ENCODE measurements at places on chromosomes 5 and 9. TPM values are rescaled to one million over a fixed set of nuclear protein-coding genes. Genes with fewer than 3 reads are reported as not detected.
A peak's percentile ranks its signal among the peaks of the same experiment; 100 is the strongest.

SLC24A2 gene
- 0.77 TPM for total RNA-seq

LRRC19 gene
- not detected for total RNA-seq

DNA sequence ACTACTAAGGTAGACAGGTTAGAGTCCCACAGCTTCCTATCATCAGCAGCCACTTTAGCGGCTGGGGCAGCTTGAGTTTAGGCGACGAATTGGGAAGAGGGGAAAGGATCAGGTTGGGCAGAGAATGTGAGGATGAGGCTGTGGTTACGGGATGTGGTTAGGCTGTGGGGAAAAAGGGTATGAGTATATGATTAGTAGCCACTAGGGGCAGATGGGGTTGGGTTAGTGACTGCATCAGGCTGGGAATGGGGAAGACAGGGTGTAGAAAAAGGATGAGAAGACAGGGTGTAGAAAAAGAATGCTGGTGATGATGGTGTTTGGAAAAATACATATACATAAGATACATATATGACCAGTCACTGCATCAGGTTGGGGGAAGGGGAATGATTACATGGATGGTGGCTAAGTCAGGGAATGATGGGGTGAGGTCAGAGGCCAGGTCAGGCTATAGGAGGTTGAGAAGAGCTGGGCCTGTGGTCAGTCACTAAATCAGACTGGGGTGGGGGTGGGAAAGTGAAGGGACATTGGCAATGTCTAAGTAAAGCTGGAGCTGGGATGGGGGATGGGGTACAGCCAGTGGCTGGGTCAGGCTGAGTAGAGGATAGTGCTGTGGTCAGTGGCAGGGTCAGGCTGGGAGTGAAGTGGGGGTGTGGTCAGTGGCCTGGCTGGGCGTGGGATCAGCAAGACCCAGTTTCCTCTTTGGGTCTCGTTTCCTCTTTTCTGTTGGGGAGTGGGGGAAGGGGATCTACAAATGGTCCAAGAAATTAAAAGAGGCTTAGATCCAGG, 2.1 kb downstream of the TLN1 start:
- peak; percentile 74 for DNase-seq

GRCh38 chr9:37034305-37034937, 353 bp upstream of the PAX5 start:
- peak; percentile 83 for DNase-seq

GRCh38 chr9:105157171-105157583, 87.3 kb upstream of the SLC44A1 start:
- peak; percentile 65 for DNase-seq

DNA sequence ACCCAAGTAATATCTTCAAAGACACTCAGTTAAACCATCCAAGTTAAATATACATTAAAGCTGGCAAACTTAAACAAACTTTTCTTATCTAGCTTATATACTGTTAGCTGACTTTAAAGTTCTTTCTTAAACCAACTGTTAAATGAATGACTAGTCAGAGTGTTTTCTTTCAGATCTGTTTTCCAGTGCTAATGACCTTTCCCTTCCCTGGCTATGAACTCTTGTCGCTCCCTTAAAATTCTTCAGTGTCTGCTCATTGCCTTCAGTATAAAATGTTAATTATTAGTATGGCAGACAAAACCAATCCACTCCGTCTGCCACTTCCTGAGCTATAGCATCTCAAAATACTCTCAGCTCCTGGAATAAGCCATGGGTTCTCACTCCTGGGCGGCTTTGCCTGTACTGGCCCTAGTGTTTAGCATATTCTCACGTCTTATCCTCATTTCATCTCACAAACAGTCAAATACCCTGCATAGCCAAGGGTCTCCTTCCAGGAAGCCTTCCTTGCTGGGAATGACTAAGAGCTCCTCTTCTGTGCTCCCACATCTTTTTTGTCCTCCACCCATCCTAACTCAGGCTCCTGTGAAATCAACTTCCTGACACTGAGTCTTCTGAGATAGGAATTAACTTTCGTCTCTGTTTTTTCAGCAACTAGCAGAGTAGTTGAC, 87.7 kb downstream of the VCAN start:
- DNase-seq: peak; percentile 45

DIPK1B gene
- total RNA-seq: 35.7 TPM
